ENCODE measurements at places on chromosomes 6 and 20.

DNA sequence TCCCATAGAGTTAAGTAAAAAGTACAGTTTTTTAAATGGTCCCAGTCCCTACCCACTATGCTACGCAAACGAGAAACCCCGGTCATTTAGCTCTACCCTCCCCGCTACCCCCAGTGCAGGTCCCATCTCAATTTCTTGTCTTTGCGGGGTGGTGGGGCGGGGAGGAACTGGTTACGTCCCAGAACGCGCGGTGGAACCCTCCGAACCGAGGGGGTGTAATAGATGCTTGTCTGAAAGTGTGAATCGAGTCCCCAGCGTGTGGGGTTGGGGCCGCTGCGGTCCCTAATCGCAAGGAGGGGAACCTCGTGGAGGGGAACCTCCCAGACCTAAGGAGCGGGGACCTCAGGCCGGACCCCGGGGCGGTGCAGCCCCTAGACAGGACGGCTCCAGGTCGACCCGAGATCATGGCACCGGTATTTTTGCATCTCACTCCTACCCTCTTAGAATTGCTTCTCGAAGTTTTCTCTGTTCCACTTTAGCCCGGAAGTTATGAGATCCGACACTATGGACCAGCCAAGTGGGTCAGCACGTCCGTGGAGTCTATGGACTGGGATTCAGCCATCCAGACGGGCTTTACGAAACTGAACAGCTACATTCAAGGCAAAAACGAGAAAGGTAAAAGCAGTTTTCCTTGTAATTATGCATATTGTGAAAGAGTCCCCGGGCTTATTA is 779 bp downstream of the HEBP2 start:
- no peak for DNase-seq

GRCh38 chr20:32980131-32980941 is 23.9 kb downstream of the SUN5 start:
- DNase-seq, result no peak

- no peak for DNase-seq
Measured at GRCh38 chr20:6469695-6470094, 297.8 kb upstream of the BMP2 start.

DNA sequence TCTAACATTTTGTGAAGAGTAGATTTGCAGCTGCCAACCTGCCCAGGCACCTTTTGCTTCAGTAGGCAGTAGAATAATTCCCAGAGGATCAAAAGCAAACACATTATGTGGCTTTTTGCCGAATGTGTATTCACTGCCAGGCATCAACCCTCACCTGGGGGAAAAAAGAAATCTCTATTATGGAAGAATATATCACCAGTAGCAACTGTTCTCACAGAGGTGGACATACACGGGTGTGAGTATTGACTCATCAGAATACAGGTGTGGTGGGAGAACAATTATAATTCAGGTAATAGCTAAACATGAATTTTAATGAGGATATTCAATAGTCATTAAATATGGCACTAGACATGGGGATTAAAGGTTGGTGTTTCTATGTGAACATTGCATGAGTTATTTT is 910.7 kb downstream of the TFAP2A start:
- DNase-seq, result no peak

- no peak for DNase-seq
Measured at GRCh38 chr6:82419859-82420258, 56.2 kb downstream of the TPBG start.

DNA sequence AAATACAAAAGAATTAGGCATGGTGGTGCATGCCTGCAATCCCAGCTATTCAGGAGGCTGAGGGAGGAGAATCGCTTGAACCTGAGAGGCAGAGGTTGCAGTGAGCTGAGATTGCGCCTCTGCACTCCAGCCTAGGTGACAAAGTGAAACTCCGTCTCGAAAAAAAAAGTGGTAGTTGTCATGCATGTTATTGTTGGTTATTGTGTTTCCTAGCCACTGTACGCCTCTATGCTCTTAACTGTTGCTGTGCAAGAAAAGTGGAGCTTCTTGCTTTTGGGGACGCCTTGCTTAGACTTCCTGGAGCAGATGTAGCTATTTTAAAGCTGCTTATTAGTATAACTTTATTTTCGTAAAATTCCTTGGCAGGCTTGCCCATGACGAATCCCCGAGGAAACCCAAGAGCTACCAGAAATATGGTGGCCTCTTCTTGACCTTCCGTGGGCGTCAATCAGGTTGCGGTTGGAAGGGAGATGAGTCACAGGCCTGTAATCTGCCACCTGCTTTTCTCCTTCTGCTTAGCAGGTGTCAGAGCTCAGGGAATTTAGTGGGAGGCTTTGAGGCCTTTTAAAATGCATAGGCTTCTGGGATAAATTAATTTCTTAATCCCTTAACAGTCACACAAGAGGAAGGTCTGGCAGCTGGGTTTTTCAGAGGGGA is 17.3 kb downstream of the GABRR2 start:
- DNase-seq, result no peak

DNA sequence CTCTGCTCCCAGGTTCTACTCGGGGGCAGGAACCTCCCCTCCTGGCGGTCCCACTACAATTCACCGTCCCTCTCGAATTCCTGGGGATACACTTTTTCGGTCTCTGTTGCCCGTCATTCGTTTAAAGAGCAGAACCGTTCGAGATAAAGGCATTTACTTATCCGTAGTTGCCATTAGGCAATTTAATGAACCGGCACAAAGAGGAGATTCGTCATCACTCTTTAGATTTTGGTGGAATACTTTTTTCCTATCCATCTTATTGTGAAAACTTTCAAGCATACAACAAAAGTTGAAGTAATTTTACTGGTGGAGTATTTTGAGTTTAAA is 1.2 kb upstream of the CD24 start:
- DNase-seq, result no peak

DNA sequence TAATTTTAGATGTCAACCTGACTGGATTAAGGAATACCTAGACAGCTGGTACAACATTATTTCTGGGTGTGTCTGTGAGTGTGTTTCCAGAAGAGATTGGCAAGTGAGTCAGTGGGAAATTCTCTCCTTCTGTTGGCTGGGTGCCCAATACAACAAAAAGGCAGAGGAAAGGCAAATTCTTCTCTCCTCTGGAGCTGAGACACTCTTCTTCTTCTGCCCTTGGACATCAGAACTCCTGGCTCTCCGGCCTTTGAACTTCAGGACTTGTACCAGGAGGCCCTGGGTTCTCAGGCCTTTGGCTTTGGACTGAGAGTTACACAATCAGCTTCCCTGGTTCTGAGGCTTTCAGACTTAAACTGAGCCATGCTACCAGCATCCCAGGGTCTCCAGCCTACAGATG is 7.8 kb upstream of the BTN3A1 start:
- DNase-seq, result no peak

GRCh38 chr20:24670341-24670872 is 201.0 kb downstream of the SYNDIG1 start:
- DNase-seq, result no peak

DNA sequence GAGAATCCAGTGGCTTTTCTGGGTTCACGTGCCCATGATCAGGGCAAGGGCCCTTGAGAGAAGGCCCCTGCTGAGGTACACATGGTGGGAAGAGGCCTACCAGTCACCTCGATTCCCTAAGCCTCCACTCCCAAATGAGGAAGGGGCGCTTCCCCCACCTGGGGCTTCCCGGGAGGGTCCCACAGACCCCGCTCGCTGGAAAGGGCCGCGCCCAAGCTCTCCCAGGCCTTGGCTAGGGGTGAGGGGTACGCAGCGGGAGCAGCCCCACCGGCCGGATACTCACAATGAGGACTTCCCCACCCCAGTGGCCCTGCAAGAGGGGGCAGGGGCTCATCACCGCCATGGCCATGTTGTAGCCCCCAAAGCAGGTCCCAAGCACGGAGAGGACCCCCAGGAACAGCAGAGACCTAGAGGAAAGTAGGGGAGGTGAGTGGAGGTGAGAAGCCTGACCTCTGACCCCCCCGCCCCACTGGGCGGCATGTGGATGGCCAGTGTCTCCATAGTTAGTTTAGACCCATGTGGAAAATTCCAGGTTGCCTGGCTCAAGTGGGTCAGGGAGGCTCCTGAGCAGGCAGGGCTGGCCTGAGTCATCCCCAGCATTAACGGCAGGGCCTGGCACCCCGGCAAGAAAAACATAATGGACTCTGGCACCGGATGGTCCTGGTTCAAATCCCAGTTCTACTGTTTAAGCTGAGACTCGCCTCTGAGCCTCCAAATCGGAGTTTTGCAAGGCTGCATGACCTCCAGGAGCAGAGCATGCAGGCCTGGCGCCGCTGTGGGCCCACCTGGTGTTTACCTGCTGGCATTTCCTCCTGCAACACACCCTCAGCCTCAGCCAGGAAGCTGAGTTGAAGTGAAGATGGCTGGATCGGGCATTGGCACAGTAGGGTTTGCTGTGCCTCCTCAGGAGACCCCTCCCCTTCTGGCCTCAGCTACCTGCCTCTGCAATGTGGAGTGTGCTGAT is 6.6 kb downstream of the SLC52A3 start:
- no peak for DNase-seq

DNA sequence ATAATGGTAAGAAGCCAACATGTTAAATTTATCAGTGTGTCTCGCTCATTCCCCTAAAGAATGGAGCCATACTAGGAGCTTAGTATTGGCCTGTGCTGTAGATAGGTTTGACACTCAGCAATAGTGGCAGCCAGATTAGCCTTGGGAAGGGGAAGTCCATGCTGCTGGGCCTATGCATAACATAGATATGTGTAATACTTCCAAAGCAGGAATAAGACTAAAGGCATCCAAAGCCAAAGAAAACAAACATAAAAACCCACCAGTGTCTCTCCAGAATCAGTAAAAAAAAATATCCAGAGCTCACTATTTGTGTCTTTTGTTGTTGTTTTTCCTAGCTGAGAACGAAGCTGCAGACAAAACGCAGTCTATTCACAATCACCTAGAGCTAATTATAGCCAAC is 104.2 kb upstream of the STXBP5 start:
- no peak for DNase-seq

DNA sequence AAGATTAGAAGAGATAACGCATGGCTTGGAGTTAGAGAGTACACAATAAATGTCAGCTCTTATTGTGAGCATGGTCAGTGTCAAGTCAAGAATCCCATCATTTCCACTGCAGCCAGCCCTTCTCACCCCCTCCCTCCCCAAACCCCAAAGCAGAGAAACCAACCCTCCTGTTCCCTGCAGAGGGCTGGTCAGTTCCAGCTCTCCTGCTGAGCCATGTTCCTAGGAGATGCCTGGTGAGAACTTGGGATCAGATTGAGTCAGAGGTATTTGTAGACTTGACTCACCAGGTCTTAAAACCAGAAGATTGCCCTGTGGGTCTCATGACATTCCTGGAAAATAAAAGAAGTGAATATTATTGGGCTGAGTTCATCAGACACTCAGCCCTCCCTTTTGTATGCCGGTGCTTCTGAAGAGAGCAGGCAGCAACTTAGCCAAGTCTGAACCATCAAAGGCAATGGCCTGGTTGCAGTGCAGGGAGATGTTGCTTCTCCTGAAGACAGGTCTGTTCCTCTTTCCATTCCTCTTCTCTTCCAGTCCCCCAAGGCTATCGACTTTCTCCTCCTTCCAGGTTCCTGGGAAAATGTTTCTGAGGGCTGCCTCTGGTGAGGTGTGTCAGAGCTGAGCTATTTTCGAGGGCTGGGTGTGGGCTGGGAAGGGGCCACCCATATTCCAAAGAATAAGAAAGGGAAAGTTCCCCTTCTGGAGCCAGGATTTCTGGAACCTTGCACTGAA is 278.2 kb upstream of the SUPT3H start:
- no peak for DNase-seq

DNA sequence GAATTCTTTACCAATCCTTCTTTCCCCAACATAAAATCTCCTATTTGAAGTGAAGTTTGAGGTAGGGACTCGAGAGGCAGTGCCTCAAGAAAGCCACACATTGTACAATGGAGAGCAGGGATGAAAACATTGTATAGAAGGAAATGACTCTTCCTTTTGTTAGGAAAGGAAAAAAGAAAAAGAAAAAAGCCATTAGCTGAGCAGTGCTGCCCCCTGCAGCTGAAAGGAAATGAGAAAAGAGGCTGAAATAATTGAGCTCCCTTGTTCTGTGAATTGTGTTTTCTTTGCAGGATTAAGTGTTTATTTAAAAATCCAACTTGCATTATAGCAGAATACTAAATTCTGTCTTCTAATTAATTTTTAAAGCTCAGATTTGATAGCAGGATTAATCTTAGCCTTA is 162.9 kb upstream of the SASH1 start:
- no peak for DNase-seq

DNA sequence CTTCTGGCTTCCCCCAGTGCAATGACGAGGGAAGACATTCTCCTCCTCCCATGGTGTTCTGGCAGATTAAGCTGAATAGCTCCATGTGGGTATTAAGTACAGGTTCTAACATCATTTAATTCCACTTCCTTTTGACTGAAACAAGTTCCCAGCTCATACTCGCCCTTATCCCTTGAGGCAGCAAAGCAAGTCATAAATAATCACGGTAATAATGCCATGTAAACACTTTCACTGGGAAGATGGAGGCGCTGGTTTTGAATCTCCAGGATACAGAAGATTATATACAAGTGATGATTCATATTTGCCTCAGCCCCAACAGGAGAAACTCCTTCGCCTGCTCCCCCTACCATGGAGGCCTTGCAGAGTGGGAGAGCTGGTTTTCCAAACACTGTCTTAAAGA is 141.3 kb downstream of the PXDC1 start:
- DNase-seq, result no peak

- no peak for DNase-seq
Measured at GRCh38 chr6:43982084-43982625, 145.1 kb downstream of the MRPL14 start.

DNA sequence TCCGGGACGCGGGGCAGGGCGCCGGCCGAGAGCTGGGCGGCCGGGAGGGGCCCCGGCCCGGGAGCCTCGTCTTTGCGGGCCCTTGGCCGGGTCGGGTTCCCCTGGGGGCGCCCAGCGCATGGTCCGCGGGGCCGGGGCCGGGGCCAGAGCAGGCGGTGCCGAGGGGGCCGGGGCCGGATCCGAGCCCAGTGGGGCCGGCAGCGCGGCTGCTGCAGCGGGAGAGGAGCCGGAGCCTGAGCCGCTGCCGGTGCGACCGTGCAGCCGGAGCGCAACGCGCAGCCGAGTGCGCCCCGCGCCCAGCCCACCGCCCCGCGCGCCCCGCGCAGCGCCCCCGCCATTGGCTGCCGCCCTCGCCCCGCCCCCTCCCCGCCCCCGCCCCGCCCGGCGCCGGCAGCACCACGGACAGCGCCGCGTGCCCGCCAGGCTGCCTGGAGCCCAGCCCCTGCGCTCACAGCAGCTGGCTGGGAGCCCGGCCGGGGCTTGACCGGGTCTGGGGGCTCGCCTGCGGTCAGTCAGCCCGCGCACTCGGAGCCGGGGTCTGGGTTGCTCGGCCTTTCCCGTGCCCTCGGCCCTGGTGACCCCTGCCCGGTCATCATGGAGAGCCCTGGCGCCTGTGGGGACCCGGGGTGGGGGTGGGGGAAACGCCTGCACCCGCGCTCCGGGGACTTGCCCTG is at the start of gene HRH3:
Gene HRH3, minus strand, starts transcription at position 287 of the 674 bp plus-strand sequence. CDS start 308 bp downstream, outside the sequence.
- no peak for DNase-seq

DNA sequence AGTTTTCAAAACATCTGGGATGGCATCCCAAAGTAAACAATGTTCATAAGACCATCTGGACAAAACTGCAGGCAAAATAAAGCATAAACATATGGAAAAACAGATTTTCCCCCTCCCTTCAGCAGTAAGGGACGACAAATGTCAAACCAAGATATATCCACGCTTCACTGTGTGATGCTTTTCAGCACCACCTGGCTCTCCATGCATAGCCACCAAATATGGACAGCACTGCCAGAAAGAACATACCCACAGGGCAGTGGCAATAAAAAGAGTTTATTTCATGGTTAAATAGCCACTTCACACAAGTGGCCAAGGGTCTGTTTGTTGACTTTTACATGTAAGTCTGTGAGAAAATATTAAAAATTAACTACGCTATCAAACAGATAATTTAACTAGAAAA is 23.1 kb downstream of the USP45 start:
- DNase-seq, result no peak

- no peak for DNase-seq
Measured at GRCh38 chr6:137163732-137164318, 9.6 kb downstream of the IL22RA2 start.

GRCh38 chr6:24252280-24252679 is 105.6 kb downstream of the DCDC2 start:
- DNase-seq, result no peak
